ENCODE measurements at places on chromosomes 11 and 22.

DNA sequence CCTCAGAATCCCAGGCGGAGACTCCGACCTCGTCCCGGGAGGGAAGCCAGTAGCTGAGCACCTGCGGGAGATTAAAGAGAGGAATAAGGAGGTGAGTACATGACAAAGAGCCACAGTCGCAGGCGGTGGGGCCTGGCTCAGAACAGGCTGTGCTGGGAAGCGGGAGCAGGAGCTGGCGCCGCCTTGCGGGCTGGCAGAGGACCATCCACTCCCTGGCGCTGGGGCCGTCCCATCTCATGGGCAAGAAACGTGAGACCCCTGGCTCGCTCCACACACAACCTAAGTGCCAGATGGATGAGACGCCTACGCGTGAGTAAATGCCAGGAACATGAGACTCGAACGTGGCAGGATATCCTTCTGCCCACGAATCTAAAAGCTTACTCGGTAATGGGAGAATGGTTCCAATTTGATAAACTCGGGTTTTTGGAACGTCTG, 6.3 kb downstream of the CEND1 start:
- peak; percentile 47 for DNase-seq

GRCh38 chr11:126857860-126858808, 142.4 kb downstream of the KIRREL3 start:
- no peak for DNase-seq

DNA sequence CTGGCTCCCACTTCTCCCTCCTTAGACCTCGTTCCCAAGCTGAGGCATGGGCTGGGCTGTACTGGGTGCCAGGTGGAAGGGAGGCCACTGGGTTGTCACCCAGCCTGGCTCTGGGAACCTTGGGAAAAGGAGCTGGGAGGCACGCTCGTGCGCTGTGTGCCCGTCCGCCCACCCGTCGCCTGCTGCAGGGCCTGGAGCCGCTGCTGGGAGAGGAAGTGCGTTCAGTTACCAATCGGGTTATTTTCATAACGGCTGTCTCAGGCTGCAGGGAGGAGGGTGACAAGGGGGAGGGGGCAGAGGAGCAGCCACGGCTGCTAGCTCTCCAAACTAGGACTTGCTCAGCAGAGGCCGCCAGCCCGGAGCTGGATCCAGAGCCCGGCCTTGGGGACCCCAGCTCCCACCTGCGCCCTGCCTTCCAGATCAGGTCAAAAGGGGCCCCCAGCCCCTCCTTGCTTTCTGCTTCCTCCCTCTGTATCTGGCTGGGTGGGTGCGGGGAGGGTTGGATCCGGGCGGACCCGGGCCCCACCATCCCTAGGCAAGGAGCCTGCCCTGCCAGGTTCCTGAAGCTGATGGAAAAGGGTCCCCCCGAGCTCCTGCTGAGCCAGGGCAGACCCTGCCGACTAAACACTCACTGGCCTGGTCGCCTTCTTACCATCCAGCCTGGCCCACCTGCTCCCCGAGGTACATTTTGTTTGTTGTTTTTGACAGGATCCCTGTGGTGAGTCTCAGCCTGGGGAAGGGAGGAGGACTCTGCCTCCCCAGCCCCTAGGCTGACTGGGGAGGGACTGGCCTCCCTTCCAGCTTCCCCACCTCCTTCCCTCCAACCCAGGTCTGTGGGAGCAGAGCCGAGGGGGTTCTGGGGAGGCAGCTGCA, 14.3 kb downstream of the DGKZ start:
- DNase-seq: peak; percentile 71

DNA sequence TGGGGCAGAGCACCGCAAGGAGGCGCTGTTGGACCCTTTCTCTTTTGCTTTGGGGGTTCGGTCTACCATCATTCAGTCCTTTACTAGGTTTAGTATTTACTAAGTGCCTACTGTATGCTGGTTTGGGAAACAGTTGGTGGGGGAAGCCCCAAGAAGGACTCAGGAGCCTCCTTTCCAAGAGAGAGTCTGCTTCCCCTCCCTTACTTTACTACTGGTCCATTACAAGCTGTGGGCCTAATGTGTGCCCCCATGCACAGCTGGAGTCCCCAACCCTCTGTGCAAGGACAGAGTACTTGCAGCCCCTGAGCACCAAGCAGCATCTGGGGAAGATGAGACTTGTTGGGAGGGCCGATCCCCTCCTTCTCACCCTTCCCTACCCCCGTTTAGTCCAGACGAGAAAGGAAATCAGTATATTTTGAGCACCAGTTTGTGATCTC, 876 bp upstream of the UBE2L6 start:
- DNase-seq: peak; percentile 93

- DNase-seq: no peak
These were observed 702.4 kb upstream of the LRRC4C start for GRCh38 chr11:42161886-42162285.

DNA sequence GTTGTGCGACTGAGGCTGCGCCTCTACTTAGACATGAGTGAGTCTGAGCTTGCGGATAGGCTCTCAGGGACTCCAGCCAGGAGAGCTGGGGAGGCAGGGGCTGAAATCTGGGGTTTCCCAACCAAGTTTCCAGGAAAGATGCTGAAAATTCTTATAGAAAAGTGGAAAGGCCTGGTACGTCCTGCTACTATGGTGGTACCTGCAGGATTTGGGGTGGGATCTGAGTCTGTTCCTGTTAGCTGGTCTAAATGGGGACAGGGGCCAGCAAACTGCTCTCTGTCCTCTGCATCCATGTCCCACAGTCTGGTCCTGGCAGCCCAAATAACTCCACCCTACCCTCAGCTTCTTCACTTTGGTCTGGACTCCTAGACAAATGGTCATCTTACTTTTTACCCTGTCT, 86.9 kb downstream of the INSC start:
- DNase-seq: no peak

GRCh38 chr22:39098026-39098425, 982 bp downstream of the APOBEC3H start:
- DNase-seq: no peak

DNA sequence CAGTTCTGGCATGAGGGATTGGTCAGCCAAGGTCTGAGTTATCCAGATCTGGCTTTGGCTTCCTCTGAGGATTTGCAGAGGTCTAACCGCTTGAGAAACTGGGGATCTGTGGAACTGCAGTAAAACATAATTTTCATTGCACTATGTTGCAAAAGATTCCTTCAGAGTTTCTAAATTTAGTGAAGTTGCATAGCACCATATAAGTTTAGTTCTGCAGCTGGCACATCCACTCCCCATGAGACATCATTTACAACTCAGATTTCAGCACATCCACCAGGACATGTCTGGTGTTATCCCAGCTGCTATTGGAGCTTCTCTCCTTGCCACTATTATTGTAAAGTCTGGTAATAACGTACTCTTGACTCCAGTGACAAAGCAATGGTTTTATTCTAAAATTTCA, 181.5 kb downstream of the CWF19L2 start:
- DNase-seq: no peak

DNA sequence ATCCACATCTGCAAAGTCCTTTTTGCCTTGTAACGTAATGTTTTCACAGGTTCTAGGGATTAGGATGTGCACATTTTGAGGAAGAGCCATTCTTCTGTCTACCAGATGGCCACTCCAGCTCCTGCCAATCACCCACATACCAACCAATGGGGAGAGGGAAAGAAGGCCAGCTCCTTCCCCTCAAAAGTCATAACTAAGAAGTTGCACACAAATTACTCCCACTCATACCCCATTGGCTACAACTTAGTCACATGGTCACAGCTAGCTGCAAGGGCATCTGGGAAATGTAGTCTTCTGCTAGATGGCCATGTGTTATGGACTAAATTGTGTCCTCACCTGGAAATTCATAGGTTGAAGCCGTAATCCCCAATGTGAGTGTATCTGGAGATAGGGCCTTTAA, 15.4 kb upstream of the MYOD1 start:
- no peak for DNase-seq

DNA sequence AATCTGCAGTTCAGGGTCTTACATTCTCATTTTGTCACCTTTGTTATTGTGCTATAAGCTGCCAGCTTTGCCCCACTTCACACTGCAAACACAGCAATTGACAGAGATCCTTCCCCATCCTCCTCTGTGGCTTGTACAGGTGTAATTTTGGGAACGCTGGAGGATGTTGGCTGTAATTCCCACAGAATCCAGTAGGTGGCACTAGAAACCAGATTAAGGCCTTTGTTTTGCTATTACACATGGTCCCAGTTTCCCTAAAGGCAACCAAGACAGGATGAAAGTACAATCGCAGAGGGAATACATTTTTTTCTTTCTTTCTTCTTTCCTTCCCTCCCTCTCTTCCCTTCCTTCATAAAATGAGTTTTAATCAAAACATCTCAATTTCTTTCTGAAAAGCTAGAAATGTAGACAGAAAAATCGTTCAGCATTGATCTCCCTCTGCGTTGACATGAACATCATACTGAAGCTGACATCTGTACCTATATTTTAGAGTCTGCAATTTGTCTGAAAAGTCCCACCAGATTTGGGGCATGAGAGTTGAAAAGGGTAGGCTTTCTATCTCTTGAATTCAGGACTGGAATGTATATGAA, 21.3 kb upstream of the NELL1 start:
- DNase-seq: peak; percentile 28

DNA sequence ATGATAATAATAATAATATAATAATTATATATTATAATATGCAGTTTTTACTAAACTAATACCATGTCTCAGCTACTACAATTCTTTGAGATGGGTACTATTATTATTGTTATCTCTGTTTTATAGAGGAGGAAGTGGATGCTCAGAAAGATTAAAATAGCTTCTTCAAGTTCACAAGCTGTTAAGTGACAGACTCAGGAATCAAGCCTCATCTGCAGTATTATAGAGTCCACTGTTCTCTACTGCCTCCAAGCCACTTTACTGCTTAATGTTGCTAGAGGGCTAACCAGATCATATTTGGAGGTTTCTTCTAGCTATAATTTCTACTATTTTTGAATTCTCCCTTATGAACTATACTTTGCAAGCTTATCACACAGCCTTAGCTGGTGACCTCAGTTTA, 62.7 kb downstream of the CSTPP1 start:
- no peak for DNase-seq

DNA sequence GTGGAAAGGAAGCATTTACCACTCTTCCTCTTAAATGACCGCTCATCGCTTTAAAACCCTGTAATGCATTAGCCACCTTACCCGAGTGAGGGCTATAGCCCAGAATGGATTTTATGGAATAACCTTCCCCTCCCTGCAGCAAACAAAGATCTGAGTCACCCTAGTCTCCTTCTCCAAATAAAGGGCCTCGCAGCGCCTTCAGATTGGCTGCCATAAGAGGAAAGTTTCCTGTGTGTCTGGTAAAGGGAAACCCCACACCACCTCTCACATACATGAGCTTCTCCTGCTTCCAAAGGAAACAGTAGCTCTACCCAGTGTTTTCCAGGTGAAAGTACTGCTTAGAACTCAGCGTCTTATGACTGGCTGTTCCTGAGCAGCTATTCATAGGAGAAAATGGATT, 47.8 kb downstream of the PPP2R1B start:
- DNase-seq: no peak

DNA sequence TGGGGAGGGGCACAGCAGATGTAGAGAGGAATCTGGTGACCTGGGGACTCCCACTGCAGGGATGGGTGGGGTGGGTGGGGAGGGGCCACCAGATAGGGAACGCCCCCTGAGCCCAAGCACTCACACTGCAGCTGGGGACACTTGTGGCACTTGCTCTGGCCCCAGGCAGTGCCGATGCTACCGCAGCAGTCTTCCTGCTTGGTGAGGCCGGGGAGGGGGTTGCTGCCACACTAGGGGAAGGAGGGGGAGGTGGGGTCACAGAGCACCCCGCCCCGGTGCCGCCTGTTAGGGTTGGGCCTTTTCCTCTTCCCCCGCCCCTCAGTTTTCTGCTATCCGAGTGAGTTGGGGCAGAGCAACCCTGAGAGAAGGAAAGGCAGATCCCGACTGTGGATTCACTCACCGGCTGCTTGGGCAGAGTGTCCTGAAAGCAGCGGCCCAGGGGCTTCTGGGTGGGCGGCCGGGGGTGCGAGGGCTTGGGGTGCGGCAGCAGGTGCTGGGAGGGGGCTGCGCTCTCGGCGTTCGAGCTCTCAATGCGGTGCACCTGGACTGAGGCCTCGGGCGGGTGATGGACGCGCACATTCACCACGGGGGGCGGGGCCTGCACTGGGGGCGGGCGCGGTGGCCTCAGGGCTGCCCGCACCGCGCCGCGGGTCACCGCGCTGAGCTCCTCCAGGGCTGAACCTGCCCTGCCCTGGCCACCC, 4.7 kb downstream of the LTBP3 start:
- peak; percentile 72 for DNase-seq

DNA sequence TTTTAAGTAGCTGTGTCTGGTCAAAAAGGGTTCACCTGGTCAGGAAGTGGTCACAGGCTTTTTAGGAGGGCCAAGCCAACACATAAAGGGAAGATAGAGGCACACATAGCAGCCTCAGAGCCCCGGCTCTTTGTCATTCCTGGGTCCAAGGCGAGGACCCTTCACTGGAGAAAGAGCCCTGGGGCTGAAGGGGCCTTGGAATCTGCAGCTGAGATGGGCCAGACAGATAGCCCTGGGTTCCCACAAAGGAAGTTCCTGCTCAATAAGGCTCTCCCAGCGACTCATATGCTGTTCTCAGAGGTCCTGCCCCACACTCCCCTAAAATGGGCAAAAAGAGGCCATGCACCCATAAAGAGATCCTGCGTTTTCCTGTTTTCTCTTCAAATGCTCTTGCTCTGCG, 77.7 kb downstream of the LINC01488 start:
- DNase-seq: no peak

All from stimulated activated CD4-positive, alpha-beta T cell treated with anti-CD3 and anti-CD28 coated beads, Interleukin-2, amount 100 ng/mL, for 24 hours (primary cell).